PC-9 (cell line): ENCODE measurements at places on chromosomes 4 and X. TPM values are rescaled to one million over a fixed set of nuclear protein-coding genes. Genes with fewer than 3 reads are reported as not detected.

UGT2B17 gene
- total RNA-seq, result not detected in 2 replicates

UTP3 gene
- total RNA-seq, result 15.1 and 16.4 TPM in 2 replicates

ALB gene
- total RNA-seq, result not detected in 2 replicates

MRFAP1L1 gene
- 51.4 and 52.1 TPM in 2 replicates for total RNA-seq

AR gene
- total RNA-seq, result 1.7 and 3.4 TPM in 2 replicates

NUP62CL gene
- total RNA-seq, result 20.2 and 20.9 TPM in 2 replicates

PPM1K gene
- 5.4 and 5.7 TPM in 2 replicates for total RNA-seq

DCAF4L1 gene
- 0.15 and 0.23 TPM in 2 replicates for total RNA-seq

FGFRL1 gene
- 59.5 and 61.6 TPM in 2 replicates for total RNA-seq

EGFL6 gene
- total RNA-seq, result not detected in 2 replicates

POU4F2 gene
- not detected in 2 replicates for total RNA-seq

GPR34 gene
- not detected in 2 replicates for total RNA-seq

CT45A8 gene
- total RNA-seq, result not detected in 2 replicates

ARHGAP36 gene
- not detected in 2 replicates for total RNA-seq

SYN1 gene
- not detected in 2 replicates for total RNA-seq

PPP2R2C gene
- 32.9 and 40.9 TPM in 2 replicates for total RNA-seq

TLR6 gene
- total RNA-seq, result 7.9 and 9.3 TPM in 2 replicates

SHROOM3 gene
- 44.3 and 50.7 TPM in 2 replicates for total RNA-seq

FAM13A gene
- 19.3 and 26.7 TPM in 2 replicates for total RNA-seq
